ENCODE measurements at places on chromosomes 1 and 21.
A peak's percentile ranks its signal among the peaks of the same experiment; 100 is the strongest.

DNA sequence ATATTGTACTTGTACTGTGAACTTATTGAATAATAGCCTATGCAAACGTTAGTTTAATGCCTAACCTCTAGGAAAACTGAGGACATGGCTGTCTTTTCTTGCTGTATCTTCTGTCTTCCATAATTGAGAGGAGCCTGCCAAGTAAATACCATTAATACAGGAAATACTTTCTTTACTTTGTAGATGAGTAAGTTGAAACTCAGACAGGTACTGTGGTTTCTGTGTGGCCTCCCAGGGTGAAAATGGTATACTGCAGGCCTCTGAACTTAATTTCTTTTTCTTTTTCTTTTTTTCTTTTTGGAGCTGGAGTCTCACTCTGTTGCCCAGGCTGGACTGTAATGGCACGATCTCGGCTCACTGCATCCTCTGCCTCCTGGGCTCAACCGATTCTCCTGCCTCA lies 208.8 kb upstream of the ADGRL4 start:
- no peak for DNase-seq

DNA sequence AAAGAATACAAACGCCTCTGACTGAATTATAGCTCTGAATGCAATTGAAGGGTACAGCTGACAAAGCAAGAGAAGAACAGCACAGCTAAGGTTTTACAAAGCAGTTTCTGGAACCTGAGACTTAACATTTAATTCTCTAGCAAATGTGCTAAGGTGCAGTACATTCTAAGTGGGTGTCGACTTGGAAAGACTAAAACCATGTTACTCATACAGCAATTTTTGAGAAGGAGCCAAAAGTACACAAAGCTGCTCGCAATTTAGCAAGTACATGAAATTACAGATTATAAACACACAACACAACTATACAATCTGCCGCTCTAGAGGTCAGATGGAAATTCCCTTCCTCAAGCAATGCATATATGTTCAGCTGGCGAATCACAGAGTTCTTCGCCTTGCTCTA lies 121.9 kb downstream of the TIAM1 start:
- no peak for DNase-seq

DNA sequence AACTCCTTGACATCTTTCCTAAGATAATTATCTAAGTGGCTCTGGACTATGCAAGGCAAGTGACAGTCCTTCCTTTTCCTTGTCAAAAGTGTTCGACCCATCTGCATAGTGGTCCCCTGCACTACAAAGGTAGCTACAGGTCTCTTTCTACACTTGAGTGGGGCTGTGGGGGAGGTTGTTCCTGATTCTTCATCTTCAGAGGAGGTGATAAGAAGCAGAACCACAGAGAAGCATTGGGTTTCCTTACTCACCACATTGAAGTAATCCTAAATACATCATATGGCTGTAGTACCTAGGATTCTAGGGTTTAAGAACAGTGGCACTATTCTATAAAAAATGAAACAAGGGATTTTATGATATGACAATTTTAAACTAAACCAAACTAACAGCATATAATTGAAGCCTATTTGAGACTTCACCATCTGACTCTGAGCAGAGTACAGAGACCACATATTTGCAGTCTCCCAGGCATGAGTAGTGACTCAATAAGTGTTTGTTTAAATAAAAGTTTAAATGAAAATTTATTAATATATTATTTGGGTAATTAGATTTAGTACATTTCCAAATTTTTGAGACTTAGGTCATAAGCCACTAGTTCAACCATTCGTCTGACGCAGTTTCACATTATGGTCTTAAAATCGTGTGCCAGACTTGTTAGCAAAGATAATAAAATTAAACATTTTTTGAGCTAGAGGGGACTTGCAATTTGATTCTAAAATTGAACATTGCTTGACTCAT lies 54.9 kb upstream of the NEK7 start:
- DNase-seq, result no peak

DNA sequence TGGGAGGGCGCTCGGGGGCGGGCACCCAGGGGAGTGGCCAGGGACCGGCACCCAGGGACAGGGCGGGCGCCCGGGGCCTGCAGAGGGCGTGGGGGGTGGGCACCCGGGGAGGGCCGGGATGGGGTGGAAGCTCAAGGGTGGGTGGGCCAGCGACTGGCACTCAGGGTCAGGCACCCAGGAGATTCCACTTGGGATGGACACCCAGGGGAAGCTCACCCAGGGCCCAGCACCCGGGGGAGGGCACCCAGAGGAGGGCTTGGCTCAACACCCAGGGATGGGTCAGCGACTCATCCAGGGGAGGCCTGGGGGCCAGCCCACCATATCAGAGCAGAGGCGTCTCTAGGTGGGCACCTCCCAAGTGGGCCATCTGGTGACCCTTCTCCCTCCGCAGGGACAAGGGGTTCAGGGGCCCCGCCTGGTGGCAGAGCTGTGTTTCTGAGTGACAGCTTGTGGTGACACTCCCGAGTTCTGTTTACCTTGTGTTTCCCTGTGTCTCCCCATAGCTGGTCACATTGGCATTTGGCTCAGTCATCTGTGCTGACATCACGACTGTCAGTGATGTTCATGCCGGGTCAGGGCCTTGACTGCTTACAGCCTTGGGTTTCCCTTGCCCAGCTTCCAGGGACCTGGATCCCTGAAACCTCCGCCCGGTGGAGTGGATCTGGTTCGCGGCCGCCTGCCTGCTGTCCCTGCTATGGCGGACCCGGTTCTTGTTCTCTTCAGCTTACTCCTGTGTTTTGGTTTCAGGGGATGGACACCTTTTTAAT lies 749 bp downstream of the IBA57 start:
- peak; percentile 90 for DNase-seq

GRCh38 chr1:1678581-1679380 lies 13.8 kb downstream of the SLC35E2B start:
- DNase-seq, result peak; percentile 76

DNA sequence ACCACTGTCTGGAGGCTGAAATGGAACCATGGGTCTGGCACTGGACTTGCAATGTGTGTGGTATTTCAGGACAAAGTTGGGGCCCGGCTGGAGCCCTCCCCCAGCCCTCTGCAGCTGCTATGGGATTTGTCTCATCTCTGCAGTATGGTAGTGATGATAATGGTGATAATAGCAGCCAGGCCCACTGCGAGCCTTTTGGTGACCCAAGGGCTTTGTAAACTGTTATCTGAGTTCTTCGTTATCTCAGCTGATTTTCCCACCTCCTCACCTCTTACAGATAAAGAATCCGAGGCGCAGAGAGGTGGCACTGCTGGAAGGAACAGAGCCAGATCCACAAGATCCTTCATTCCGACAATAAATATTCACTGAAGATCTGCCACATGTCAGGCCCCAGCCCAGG lies 11.7 kb upstream of the WNT4 start:
- DNase-seq, result peak; percentile 95

DNA sequence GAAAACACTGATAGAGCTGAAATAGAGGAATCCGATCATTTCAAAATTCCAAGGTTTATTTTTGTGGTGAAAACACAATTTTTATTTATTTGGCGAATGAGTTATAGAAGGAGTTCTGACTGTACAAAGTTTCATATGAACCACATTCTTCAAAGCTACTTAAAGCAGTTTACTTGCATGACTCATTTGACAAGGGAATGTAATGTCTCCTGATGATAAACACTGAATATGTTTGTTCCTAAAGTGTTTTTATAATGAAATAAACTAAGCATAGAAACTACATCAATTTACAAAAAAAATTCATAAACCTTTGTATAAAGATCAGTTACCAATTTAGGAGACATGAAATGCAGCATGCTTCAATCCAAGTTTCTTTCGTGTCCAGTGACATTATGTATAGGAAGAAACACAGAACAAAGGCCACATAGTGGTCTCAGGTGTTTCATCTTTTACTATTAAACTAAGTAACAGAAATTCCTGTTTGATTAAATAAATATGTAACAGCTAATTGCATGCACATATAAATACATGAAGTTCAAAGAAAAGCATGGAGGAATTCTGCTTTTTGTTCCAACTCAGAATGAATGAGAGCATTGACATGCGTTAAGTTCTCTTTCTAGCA lies 2.5 kb downstream of the PRKACB start:
- no peak for DNase-seq

DNA sequence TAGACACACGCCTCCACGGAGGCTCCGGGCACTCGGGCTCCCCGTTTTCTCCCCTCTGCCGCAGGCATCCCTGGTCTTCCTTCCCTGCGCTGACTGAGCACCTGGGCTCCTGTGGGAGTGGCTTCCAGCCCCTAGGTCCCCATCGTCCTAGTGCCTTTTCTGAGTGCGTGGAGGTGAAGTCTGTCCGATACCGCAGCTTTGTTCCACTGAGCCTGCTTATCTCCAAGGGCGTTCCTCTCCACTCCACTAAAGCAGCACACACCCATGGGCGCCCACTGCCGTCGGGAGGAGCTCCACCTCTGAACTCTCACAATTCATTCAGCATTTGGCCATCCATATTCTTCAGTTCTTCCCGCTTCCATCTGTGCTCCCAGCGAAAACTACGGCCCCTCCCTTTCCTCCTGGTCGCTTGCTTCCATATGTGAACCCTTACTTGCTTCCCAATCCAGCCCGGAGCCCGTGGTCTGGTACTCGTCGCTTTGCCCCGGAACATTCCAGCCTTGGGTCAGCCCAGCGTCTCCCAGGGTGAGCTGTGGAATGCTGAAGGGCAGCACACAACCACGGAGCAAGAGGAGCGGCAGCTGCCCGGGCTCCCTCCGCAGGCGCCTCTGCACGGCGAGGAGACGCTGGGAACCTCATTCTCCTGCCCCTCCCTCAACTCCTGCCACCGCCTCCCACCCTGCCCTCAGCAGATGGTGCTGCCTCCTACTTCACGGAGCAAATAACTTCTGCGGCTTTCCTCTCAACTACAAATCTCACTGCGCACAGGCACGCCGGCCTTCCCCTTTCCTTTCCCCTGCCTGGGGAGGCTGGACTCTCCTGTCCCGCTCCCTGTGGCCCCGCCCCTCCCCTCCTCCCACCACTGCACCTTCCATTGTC lies 27.5 kb downstream of the ATP8B2 start:
- peak; percentile 78 for DNase-seq

- peak; percentile 34 for DNase-seq
These were observed 49.8 kb downstream of the KCNT2 start for GRCh38 chr1:196558411-196558810.

- peak; percentile 44 for DNase-seq
These were observed 131.3 kb downstream of the PATJ start for GRCh38 chr1:61873581-61873980.

GRCh38 chr1:109807822-109808680 lies 44.3 kb upstream of the EPS8L3 start:
- DNase-seq, result peak; percentile 31

Measured in mesendoderm (in vitro differentiated cells).